NCI-H460 (cell line): ENCODE measurements at places on chromosomes 1 and 21. TPM values are rescaled to one million over a fixed set of nuclear protein-coding genes. Genes with fewer than 3 reads are reported as not detected.

Gene TSTD1
- 29.8 and 37.6 TPM in 2 replicates for total RNA-seq

GRCh38 chr1:116825207-116825719 lies 71.0 kb downstream of the CD2 start:
- DNase-seq: no peak

GRCh38 chr1:99497690-99498089 lies 148.2 kb upstream of the PALMD start:
- no peak for DNase-seq

- no peak for DNase-seq
These were observed 48.8 kb upstream of the RAP1A start for GRCh38 chr1:111570781-111571181.

GRCh38 chr1:68175621-68176398 lies 56.5 kb downstream of the WLS start:
- no peak for DNase-seq

DNA sequence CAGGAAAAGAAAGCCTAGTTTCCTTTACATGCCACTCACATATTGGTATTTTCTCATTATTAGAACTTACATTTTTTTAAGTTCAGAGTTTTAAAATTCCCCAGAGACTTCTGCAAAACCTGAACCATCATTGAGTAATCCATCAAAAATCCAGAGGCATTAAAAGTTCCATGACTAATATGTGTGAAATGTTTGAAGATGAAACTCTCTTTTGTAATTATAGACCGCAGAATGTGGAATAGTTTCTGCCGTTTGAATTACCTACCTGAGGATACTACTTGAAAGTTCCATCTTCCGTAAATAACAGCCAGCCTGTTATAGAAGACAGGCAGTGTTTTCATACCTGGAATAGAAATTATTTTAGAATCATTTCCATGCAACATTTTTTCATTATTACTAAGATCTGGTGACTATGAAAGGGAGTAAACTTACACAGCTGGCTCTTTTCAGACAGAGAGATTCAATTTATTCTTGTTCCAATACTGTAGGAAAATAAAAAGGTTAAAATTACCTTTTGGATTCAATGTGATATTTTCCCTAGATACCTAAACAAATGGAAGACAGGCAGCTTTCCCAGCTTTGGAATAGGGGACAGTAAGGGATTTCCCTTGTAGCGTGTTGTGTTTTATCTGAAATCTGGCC lies 131.4 kb downstream of the ST6GALNAC5 start:
- DNase-seq: peak; percentile 29

- peak; percentile 74 for DNase-seq
These were observed 16.4 kb upstream of the RAB29 start for GRCh38 chr1:205791568-205792180.

GRCh38 chr1:61170328-61171238 lies 88.2 kb downstream of the NFIA start:
- no peak for DNase-seq

Gene WDR64
- total RNA-seq: not detected in 2 replicates

Gene DIP2A
- total RNA-seq: 13.7 and 14.8 TPM in 2 replicates

- DNase-seq: no peak
These were observed 131.0 kb downstream of the DMRTA2 start for GRCh38 chr1:50292276-50292675.

- no peak for DNase-seq
These were observed 11.2 kb downstream of the RPL5 start for GRCh38 chr1:92843046-92843423.

DNA sequence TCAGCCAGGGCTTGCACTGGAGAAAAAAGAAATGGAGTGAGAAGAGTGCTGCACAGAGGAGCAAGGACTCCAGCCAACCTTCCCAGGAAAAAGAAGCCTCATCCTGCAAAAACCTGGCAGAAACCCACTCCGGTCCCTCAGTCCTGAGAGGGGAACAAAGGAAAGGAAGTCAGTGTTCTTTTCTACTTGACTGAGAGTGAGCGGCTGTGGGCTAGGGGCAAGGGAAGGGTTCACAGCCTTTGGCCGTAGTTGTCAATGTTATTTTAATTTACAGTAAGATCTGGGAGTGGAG lies 8.9 kb upstream of the GOLT1A start:
- no peak for DNase-seq
